ENCODE measurements at places on chromosomes 3 and 15.

DNA sequence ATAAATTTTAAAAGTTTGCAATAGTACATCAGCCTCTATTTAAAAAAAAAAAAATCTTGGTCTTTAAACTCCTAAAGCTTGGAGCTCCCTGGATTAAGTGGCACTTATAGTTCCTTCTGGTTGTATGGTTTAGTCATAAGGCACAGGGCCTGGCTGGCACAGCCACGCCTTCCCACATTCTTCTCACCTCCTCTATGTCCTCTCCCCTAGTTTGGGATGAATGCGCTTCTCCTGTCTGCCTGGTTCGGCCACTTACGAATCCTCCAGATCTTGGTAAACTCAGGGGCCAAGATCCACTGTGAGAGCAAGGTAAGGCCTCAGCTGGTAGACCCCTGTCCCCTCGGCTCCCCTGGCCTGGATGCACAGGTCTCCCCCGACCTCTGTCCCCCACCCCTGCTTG lies 10.0 kb downstream of the ANKDD1A start:
- DNase-seq = no peak

DNA sequence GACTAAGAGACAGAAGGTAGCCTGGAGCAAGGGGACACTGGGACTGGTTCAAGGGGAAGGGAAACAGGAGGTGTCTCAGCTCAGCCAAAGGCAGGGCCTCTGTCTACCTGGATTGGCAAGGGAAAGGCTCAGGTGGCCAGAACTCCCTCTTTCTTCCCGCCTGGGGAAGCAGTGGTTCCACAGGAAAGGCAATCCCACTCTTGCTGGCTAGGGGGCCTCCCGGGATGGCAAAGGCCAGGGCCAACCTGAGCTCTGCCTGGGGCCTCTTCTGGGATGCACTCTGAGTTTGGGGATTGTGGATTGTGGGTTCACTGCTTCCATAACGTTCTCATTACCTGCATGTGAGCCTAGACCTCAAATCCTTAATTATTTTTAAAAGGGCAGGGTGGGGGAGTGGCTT lies 13.0 kb upstream of the PARP6 start:
- no peak for DNase-seq

GRCh38 chr3:55688154-55688553 lies 201.0 kb upstream of the WNT5A start:
- no peak for DNase-seq

DNA sequence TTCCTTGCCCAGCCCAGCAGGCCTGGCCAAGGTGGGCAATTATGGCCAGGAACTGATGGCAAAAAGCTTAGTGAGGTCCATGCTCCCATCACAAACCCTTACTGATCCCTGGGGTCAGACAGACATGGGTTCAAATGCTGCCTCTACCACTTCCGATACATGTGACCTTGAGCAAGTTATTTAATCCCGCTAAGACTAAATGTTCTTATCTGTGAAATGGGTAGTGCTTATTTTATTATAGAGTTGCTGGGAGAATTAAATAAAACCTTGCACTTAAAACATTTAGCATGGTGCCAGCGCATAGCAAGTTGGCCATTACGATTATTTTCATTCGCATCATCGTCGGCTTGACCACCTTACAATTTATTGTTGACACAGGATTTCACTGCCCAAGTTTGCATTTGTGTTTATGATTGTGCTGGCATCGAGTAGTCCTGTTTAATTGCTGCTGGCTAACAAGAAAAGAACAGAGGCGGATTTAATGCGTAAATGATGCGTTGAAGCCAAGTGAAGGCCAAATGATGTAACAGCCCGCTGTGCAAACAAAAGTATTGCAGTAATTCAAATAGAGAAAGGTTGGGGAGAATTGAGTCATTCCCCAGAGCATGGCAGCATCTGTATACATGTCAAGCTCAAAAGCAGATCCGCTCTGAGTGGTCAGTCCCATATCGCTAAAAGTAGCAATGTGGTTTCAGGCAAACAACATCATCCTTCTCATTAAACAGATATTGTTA lies 7.3 kb upstream of the FURIN start:
- no peak for DNase-seq

DNA sequence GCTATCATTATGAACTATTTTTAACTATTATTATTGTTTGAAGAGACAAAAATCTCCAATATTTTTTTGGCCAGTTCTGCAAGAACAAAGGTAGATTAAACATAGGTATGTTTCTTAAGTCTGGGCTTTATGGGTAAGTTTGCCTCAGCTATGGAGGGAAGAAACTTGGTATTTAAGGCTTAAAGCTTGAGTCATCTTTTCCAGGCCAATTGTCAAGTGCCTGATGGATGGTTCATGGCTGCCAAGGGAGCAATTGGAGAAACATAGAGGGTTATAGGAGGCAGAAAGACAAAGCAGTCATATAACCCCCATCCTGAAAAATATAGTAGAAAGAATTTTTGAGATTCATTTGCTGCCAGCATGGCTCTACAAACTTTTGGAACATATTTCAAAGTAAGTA lies 7.2 kb upstream of the STAC start:
- peak; percentile 24 for DNase-seq

- no peak for DNase-seq
Observed at GRCh38 chr3:190001426-190001825, 119.3 kb downstream of the P3H2 start.

GRCh38 chr3:115635406-115635805 lies 12.1 kb downstream of the GAP43 start:
- DNase-seq = no peak

- no peak for DNase-seq
Observed at GRCh38 chr3:36689560-36689959, 74.8 kb downstream of the DCLK3 start.

- DNase-seq = no peak
Observed at GRCh38 chr15:76961268-76962011, 29.9 kb downstream of the RCN2 start.

- DNase-seq = no peak
Observed at GRCh38 chr3:193270451-193270850, 29.4 kb downstream of the PLAAT1 start.

DNA sequence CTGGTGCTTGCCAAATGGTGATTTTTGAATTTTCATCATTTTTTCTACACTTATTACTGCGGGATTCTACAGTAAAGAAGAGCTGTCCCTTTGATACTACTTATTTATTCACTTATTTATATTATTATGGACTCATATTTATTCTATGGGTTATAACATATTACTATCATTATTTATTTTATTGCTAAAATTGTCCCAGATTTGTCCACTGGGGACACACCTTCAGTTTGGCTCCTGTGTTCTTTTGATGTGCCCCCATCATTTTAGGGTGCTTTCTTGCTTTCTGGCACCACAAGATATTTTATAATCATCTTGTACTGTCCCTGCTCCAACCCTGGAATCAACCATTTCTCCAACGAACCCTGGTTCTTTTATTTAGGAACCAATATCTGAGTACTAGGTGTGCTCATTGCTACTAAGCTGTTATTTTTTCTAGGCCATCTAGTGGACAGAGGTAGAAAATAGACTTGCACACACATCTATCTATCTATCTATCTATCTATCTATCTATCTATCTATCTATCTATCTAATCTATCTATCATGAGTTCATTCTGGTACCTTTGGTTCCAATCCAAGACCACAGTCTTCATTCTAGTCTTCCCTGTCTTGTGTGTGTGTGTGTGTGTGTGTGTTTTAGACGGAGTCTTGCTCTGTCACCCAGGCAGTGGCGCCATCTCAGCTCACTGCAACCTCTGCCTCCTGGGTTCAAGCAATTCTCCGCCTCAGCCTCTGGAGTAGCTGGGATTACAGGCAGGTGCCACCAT lies 16.0 kb downstream of the SLC22A14 start:
- DNase-seq = no peak

DNA sequence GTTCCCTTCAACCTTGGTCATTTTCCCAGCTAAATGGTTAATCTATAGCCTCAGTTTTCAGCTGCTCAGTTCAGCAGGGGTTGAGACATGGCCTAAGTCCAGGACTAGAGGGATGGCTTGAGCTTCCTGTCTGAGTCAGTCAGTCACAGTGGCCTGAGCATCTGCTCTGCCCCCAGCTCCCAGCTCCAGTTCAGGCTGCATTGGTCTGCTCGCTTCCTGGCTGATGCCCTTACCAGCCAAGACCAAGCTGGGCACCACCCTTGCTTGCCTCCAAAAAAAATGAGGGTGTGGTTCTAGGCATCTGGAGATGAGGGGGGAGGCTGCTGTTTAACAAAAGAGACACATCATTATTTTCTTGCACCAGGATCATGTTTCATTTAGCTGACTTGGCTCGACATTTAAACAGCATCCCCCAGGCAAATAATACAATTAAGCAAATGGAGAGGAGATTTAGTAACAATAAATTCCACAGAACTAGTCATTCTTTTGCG lies 70.7 kb downstream of the WNT5A start:
- peak; percentile 73 for DNase-seq

DNA sequence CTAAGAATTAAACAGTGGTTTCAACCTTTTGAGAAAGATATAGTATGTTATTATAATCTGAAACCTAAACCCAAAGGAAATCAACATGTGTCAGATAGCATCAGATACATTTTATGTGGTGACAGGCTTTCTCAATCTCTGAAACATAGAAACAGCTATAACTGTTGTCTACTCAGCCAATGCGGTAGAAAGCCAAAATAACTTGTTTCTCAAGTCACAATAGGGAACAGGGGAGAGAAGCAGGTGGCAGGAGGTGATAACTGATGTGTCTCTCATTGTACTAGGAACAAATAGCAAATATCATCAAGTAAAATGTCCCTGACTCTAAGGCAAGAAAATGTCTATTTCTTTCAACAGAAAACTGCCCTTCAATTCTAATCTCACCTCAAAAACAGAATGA lies 38.6 kb downstream of the DENND6A start:
- no peak for DNase-seq

DNA sequence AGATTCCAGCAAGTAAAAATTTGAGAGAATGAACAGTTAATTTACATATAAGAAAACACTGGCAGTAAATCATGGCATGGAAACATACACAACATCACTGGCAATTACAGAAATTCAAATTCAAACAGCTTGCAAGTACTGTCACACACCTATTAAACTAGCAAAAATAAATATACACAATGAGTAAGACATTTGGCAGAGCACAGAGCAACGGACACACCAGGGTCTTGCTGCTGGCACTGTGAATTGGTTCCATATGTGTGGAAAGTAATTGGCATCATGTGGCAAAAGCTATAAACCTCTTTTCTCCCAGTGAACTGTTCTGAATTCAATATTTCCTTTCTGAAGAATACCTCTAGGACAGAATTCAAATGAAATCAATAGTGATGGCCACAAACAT lies 78.3 kb downstream of the LRRK1 start:
- DNase-seq = peak; percentile 63

- no peak for DNase-seq
Observed at GRCh38 chr3:100339786-100340185, 5.2 kb downstream of the NIT2 start.

GRCh38 chr3:13895155-13896105 lies 15.6 kb upstream of the WNT7A start:
- DNase-seq = peak; percentile 34

- no peak for DNase-seq
Observed at GRCh38 chr3:100053951-100054620, 60.2 kb downstream of the FILIP1L start.

- no peak for DNase-seq
Observed at GRCh38 chr3:98501270-98501669, 3.8 kb downstream of the OR5K2 start.

GRCh38 chr15:46946953-46947352 lies 770.4 kb upstream of the SEMA6D start:
- DNase-seq = no peak

DNA sequence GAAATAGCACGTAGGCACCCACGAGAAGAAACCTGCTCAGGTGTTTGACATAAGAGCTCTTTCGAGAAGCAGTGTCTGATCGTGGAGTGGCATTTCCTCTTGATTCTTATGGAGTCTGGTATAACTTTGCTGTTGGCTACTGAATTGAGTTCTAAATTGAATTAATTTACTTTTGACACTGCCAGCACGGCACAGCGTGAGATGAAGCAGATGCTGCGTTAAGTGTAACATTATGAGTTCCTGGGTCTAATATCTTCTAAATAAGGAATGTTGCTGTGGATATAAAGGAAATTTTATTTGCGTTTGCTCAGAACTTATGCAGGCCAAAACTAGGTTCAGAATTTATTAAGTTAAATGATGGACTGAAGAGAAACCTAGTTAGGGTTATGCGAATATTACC lies 919.9 kb downstream of the TUSC7 start:
- no peak for DNase-seq

DNA sequence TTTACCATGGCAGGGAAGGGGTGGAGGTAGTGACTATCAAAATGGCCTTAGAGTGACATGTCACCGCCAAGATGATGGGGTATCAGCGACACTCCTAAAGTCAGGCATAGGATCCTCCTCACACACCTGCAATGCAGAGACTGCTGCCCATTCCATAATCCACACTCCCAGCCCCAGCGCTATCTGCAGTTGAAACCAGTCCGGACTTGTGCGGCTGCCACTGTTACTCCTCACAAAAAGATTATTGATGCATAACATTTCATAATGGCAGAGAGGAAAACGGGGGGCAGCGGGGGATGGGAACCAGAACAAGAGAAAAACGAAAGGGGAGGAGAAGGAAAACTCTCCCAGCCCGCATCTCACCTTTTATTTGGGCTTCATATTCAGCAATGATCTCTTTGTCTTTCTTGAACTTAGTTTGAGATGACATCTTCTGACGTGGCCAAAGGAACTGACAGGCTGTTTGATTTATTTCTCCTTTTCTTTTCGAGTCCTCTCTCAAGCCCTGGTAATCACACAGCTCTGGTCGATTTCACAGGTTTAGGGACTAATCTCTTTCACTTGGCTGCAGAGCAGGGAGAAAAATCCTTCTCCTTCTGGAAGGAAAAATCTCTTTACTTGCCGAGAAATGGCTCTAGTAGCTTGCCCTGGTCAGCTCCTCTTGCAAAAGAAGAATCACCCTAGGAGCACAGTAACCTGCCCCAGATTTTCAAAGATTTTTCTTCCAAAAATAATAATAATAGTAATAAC lies 749 bp downstream of the SRGAP3 start:
- no peak for DNase-seq

GRCh38 chr15:91855241-91855640 lies 1.7 kb downstream of the SLCO3A1 start:
- DNase-seq = no peak

GRCh38 chr3:184360070-184360928 lies 1.1 kb downstream of the CLCN2 start:
- no peak for DNase-seq

GRCh38 chr3:188706176-188706575 lies 465.6 kb upstream of the TPRG1 start:
- DNase-seq = no peak
